Neural crest cell (in vitro differentiated cells): ENCODE measurements at places on chromosomes 5 and 9. TPM values are rescaled to one million over a fixed set of nuclear protein-coding genes. Genes with fewer than 3 reads are reported as not detected.

GRCh38 chr9:134923466-134923865 is 5.8 kb upstream of the FCN1 start:
- no peak for DNase-seq

DNA sequence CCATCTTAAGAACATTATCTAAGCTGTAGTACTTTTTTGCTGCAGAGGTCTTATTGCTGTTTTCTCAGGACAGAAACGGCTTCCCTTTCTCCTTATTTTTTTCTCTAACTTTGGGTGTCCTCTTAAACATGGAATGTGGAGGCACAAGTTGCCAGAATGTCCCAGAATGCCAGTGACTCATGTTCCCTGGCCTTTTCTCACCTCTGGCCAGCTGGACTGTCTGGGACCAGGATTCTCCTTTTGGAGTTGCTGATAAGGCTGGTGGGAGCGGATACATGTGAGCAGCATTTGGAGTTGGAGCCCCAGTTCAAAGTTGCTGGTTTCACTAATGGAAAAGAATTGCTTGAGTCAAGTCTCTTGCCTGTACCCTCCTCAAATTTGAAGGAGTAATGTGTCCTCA is 112.8 kb downstream of the ARHGAP26 start:
- no peak for DNase-seq

DNA sequence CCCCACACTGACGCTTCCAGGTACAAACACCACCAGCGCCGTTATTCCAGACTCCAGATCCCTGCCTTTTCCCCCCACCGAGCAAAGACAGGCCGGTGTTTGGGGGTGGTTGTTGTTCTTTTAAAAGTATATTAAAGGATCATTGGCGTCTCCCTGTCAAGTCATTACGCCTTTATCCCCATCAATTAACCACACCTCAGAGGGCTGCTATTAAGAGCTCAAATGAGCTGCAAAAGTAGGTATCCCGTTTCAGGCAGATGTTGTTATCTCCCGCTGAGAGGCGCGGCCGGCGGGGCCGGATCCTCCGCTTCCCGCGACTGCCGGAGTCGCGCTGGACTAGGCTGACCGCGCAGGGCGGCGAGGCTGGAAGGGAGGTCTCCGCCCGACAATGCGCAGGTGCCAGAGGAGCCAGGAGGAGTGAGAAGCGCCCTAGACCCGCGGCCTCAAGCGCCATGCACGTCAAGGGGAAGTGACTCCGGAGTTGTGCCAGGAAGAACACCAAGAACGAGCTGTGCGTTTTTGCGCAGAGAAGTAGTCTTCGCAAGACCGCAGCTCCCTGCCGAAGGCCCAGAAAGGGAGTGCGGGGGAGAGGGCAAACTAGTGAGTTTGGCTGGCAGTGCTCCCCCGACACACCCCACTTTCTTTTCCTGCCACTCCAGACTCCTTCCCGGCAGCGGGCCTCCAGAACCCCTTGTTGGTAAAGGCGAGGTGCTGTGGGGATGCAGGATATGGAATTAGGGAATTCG is 8.2 kb downstream of the NR2F1-AS1 start:
- DNase-seq, result no peak

DNA sequence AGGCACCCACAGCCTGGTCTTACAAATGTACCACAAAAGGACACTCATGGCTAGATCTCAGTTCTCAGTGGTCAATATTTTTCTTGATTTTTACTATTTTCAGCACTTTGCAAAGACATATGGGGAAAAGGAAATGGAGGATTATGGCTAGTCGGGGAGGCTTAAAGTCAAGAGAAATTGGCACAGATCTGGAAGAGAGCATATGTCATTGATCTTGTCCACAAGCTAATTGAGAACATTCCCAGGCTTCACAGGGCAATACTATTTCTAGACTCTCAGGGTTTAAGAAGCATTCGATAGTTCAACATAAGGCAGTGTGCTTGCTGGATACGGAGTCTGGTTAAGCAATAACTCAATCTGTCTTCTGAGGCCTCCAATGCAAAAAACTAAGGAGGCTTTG is 285.8 kb downstream of the ZNF608 start:
- no peak for DNase-seq

FAT2 gene
- not detected in 2 replicates for total RNA-seq

IPPK gene
- 13.1 and 15.0 TPM in 2 replicates for total RNA-seq

GRCh38 chr5:147490989-147491388 is 18.9 kb downstream of the DPYSL3 start:
- no peak for DNase-seq

PCDHA5 gene
- 1.3 and 1.4 TPM in 2 replicates for total RNA-seq

- no peak for DNase-seq
Measured at GRCh38 chr5:105899726-105900125, 1771.0 kb downstream of the EFNA5 start.

CCDC180 gene
- 6.6 and 10.1 TPM in 2 replicates for total RNA-seq

GRCh38 chr5:163162645-163163044 is 274.8 kb upstream of the CCNG1 start:
- DNase-seq, result no peak

GRCh38 chr5:36712706-36713105 is 106.3 kb downstream of the SLC1A3 start:
- DNase-seq, result no peak

STPG3 gene
- total RNA-seq, result 0.26 TPM in 1 of 2 replicates, not detected in the other

- DNase-seq, result no peak
Measured at GRCh38 chr9:5650356-5651105, 21.6 kb downstream of the RIC1 start.

RLN2 gene
- 0.43 and 0.77 TPM in 2 replicates for total RNA-seq

FSD1L gene
- 16.9 and 17.0 TPM in 2 replicates for total RNA-seq

GRCh38 chr5:151581812-151582583 is 9.1 kb downstream of the FAT2 start:
- DNase-seq, result no peak

GRCh38 chr9:131704141-131704983 is 35.5 kb downstream of the RAPGEF1 start:
- no peak for DNase-seq

- no peak for DNase-seq
Measured at GRCh38 chr5:41219658-41220269, 6.4 kb upstream of the C6 start.

PCDHB10 gene
- total RNA-seq, result 5.2 and 5.5 TPM in 2 replicates

OR1K1 gene
- not detected in 2 replicates for total RNA-seq

DNA sequence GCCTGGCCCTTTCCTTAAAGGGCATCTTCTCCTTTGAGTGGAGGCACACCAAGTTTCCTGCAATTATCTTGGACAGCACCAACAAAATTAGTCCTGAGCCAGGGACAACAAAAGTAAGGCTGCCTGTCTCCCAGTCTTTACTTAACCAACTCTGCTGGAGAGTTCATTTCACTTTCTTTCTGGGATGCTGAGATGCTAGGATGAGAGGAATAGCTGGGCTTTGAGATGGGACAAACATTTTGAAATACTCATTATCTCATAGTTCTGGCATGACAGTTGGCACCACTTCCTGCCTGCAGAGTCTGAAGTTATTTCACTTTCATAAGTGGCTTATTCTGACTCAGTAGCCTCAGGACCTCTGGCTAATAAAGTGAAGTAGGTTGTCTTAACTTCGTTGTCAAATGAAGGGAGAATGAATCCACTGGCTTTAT is 157.0 kb downstream of the C9orf152 start:
- no peak for DNase-seq

NADK2 gene
- 27.2 and 29.2 TPM in 2 replicates for total RNA-seq

TPRN gene
- total RNA-seq, result 22.0 and 25.1 TPM in 2 replicates

GRCh38 chr5:1975898-1976765 is 93.4 kb upstream of the IRX4 start:
- no peak for DNase-seq

DNA sequence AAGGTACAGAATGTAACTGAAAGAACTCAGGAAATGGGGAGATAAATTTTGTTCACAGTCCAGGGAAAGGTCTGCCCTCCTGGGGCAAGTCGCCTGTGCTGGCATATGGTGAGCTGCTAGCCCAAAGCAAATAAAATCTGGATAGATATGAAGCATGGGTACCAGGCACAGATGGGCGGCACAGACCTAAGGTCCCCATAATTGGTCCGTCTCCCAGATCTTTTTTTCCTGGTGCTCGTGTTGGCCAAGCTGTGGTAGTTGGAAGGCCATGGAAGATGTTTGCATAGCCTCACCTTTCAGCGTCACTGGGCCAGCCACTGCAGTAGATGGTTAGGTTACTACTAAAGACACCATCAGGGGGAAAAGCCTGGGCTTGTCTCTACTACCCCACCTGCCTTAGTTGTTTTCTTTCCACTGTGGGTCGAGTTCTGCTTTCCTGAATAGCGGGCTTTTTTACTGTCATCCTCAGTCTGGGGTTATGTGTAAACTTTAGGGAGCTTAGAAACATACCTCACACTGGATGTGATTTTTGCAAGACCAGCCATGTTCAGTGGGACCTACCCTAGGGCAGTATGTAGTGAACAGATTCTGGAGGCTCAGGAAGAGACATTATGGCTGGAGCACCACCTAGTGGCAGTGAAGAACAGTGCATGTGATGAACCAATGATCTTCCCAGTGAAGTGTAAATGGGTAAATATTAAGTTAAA is 24.2 kb upstream of the GLRX start:
- DNase-seq, result peak; percentile 65

ALDH1A1 gene
- total RNA-seq, result 0.14 TPM in 2 replicates

DNA sequence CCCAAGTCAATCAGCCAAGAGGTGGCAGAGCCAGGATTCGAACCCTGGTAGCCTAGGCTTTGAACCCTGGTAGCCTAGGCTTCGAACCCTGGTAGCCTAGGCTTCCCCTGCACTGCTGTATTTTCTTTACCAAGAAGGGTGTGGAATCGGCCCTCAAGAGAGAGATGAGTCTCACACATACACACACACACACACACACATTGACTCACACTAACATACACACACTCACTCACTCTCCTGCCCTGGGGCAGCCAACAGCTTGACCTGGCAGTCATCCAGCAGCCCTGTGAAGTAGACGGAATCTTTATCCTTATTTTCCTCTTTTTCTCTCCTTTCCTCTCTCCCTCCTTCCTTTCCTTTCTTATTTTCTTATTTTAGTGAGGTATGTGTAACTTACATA is 55.4 kb upstream of the RPL26L1 start:
- DNase-seq, result no peak

DNA sequence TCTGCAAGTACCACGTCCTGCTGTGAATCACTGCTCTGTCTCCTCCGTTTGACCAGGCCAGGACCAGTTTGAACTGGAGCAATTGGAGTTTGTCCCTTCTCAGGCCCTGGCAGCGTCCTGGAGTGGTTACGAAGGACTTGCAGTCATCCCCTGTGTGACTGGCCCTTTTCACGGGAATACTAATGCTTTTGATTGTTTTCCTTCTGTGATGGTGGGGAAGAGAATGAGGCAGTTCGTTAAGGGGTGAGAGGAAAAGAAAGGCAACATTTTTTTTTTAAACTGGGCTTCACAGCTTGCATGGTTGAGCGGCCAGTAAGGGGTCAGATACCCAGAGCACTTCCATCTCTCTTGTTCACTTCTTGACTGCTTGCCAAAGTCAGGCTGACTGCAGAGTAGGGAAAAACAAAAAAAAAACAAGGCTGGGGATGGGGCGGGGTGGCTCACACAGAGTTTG is 153.5 kb upstream of the STK32A start:
- DNase-seq, result no peak

PCDHGA12 gene
- total RNA-seq, result 1.5 and 1.8 TPM in 2 replicates

DNA sequence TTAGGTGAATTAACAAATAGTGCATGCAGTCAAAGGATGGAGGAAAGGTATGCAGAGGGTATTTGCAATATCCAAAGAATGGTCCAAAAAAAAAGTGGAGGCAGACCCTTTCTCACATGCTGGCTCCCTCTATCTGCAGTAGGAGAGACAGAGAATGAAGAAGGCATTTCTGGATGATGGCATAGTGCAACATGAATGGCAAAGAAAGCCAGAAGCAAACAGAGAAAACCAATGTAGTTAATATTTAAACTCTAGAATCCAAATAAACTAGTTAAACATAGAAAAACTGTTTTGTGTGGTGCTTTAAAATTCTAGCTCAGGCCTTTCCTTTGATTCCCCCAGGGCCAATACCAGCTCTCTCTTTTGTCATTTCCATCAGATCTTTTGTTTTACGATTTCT is 403.1 kb upstream of the WWC1 start:
- no peak for DNase-seq

DNA sequence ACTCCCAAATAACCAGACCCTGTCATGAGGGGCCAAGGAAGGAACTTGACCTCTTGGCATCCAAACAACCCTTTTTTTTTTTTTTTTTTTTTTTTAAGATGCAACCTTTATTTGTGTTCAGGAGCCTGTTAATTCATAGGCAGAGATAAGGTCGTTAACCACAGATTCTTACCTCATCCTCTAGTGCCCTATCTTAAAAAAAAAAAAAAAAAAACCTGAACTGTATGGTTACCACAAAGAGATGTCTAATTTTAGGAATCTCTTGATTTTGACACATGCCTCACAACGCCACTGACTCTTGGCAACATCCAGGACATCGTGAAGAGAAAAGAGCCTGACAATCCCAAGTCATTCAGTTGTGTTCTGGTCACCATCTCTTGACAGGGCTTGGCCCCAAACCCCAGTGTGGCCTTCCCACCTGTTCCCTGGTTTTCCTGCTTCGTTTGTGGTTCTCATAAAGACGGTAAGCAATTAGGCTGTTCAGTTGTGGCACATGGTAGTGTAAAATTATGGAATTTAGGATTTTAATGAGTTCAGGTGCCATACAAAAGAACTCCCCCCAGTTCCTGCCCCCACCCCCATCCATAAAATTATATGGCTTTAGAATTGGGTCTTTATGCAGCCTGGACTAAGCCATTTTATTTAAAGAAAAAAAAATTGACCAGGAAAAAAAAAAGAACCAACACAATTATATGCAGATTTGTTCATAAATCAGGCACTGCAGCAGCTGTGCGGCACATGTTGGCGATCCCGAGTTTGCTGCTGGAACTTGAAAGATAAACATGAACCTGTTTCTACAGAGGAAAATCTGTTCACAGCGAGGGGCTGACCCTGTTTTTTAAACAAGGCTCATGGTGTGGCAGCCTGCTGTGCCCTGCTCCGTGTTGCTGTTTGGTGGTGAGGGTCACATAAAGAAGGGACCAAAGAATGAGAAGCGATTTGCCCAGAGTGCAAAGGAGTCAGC is 267.8 kb upstream of the CLINT1 start:
- no peak for DNase-seq

DNA sequence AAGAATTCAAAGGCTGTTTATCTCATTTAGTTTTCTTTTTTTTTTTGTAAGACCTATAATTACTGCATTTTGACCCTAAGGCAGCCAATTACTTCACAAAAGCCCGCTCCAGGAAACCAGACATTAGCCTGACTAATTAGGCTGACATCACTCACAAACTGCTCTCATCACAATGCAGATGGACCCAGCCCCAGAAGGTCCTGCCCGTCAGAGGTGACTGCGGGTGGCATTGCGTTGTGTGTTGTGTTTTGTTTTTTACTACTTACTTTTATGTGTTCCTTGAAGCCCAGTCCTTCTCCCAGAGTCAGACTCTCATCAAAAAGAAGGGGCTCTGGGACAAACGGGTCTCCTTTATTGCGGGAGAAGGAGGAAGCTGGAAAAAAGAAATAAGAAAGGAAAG is 172.2 kb downstream of the HSD17B3 start:
- DNase-seq, result no peak

SPAAR gene
- not detected in 2 replicates for total RNA-seq

OR1J2 gene
- total RNA-seq, result not detected in 2 replicates
